ENCODE measurements at places on chromosomes 11 and 22.

GRCh38 chr11:95344932-95345642 lies 114.1 kb upstream of the SESN3 start:
- no peak for DNase-seq

- DNase-seq: no peak
Measured at GRCh38 chr22:42061041-42061440, 9.6 kb downstream of the NAGA start.

GRCh38 chr11:69509846-69510390 lies 28.5 kb downstream of the LINC01488 start:
- no peak for DNase-seq

GRCh38 chr11:122207921-122208764 lies 92.1 kb upstream of the BLID start:
- DNase-seq: no peak

DNA sequence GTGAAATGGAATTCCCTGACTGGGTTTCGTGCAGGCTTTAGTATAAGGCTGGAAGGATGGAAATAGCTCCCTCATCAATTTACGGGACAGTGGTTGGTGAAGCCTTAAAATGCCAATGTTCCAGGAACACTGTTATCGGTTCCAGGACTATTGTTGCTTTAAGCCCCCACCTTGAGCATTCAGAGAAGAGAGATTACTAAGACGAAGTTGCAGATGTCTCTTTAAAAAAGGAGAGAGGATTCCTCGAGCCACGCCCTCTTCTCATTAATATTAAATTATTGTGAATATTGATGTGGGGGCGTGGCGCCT lies 195 bp upstream of the CREB3L1 start:
- no peak for DNase-seq

DNA sequence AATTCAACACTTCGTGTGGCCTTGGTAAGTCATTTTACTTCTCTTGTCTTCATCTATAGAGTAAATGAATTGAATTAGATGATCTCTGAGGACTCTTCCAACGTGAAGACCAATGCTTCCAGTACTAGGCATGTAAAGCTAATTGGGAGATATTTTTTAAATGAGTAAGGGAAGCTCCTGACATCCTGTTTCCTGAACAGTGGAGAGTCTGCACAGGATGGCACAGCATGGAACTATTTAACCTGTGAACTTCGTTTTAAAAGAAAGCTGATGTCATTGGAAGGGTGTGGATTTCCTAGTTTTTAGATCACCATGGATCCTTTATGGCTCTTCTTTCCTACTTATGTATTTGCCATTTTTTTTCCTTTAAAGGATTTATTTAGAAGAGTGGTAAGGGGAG lies 48.4 kb upstream of the HSD17B12 start:
- no peak for DNase-seq

GRCh38 chr11:73402834-73403185 lies 26.6 kb downstream of the RELT start:
- DNase-seq: no peak

GRCh38 chr11:91673705-91674104 lies 550.9 kb upstream of the FAT3 start:
- no peak for DNase-seq

- no peak for DNase-seq
Measured at GRCh38 chr11:34349882-34350281, 7.9 kb downstream of the ABTB2 start.

GRCh38 chr22:20111045-20111688 lies 4.7 kb upstream of the RANBP1 start:
- DNase-seq: no peak
